ENCODE measurements at places on chromosomes 2 and 18. TPM values are rescaled to one million over a fixed set of nuclear protein-coding genes. Genes with fewer than 3 reads are reported as not detected.

GALNT14 gene
- 0.91 TPM for total RNA-seq

TUBA3D gene
- not detected for total RNA-seq

IL36B gene
- total RNA-seq: not detected

DNA sequence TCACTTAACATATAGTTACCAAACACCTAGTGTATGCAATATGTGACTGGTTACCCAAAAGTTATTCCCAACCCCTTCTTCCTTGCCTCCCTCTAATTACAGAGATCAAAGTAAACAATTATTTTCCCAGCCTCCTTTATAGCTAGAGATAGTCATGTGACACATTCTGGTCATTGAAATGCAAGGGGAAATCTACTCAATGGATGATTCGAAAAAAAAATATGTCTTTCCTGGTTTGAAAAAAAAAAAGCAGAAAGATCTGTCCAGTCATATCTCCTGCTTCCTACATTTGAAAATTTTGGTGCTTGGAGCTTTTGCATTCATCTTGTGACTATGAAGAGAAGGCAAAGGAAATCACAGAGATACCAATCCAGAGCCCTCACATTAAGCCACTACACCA is 27.6 kb upstream of the UGP2 start:
- no peak for DNase-seq

- no peak for DNase-seq
These were observed 74.6 kb downstream of the RPRM start for GRCh38 chr2:153403940-153404339.
